ENCODE measurements at places on chromosomes 3 and 15.

DNA sequence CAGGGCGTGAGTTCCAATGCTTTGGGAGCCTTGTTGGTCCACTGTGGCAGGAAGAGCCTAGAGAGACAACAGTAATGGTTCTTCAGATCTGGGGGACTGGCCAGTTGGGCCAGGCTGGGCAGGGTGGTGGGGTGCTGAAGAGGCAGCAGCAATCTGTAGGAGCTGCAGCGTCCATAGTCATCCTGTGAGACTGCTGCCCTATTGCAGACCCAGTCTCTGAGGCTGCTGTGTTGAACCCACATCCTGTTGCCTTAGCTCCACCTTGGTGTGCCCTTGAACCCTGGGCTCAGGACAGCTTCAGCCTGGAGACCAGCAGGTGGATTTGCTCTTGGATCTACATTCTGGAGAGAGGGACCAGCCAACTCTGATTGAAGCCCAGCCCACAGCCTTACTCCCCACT is 23.6 kb upstream of the ETV5 start:
- DNase-seq = no peak

- DNase-seq = no peak
Observed at GRCh38 chr3:57091521-57092273, 31.2 kb downstream of the SPATA12 start.

- DNase-seq = no peak
Observed at GRCh38 chr3:15451216-15452113, 24.1 kb downstream of the EAF1 start.

GRCh38 chr3:182967218-182968204 is 12.8 kb downstream of the DCUN1D1 start:
- no peak for DNase-seq

GRCh38 chr15:92796161-92796611 is 103.9 kb upstream of the CHD2 start:
- DNase-seq = no peak

DNA sequence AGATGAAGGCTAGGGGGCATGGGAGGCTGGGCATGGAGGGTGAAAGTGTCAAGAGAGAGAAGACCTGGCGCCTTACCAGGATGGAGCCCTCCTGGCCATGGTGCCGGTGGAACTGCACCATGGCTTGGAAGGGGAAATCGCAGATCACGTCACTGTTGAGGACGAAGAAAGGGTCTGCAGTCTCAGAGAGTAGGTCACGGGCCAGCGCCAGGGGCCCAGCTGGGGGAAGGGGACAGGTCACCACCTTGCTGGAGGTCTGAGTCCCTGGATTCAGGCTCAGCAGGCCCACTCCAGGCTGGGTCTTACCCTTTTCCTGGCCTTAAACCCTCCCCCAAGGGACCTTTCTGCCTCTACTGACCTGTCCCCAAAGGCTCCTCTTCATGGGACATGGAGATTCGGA is 855 bp downstream of the GMPPB start:
- DNase-seq = peak; percentile 30

- no peak for DNase-seq
Observed at GRCh38 chr3:188721990-188722389, 449.8 kb upstream of the TPRG1 start.

- DNase-seq = no peak
Observed at GRCh38 chr3:166422556-166422955, 585.3 kb upstream of the BCHE start.

- no peak for DNase-seq
Observed at GRCh38 chr3:158847452-158847821, 45.6 kb downstream of the MFSD1 start.

GRCh38 chr15:91752081-91752785 is 101.3 kb upstream of the SLCO3A1 start:
- DNase-seq = no peak

DNA sequence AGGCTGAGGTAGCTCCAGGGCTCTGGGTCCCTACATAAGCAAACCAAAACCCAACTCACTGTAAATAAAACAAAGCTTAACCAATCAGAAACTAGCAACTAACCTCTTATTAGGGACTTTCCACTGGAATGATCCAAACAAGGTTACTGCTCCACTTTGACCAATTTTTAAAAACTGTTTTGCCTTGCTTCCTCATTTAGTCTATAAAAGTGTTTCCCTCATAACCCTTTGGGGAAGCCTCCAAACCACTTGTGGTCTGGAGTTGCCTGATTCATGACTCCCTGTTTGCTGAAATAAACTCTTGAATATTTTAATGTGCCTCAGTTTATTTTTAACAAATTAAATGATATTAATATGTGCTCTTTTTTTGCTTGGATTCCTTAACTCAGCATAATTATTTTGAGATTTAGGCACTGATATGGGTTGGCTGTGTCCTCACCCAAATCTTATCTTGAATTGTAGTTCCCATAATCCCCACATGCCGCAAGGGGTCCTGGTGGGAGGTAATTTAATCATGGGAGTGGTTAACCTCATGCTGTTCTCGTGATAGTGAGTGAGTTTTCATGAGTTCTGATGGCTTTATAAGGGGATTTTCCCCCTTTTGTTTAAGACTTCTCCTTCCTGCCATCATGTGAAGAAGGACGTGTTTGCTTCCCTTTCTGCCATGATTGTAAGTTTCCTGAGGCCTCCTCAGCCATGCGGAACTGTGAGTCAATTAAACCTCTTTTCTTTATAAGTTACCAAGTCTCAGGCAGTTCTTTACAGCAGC is 90.6 kb downstream of the CD200R1L start:
- no peak for DNase-seq

DNA sequence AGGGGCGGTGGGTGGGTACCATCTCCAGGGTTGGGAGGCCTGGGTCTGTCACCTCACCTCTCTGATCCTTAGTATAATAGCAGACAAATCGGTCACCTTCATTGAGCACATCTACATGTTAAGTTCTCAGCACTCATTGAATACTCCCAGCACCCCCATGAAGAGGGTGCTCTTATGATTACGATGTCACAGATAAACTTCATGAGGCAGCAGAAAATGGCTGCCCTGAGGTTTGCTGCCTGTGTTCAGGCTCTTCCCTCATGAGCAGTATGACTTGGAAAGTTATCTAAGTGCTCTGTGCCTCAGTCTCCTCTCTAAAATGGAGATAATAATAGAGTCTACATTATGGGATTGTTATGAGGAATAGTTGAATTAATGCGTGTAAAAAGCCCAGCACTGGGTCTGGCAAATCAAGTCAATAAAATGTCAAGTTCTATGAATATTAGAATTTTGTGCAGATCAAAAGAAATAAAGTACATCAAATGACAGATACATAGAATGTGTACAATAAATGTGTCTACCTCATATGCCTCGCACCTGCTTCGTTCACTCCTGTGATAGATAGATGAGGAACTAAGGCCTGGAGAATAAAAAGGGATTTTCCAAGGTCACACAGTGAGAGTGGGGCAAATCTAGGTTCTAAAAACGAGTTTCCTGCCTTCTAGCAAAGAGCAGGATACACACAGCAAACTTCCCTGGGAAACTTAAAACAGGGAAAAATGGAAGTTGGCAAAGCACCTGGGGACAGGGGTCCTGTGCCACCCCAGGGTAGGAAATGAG is 142.2 kb upstream of the MRPS22 start:
- no peak for DNase-seq

DNA sequence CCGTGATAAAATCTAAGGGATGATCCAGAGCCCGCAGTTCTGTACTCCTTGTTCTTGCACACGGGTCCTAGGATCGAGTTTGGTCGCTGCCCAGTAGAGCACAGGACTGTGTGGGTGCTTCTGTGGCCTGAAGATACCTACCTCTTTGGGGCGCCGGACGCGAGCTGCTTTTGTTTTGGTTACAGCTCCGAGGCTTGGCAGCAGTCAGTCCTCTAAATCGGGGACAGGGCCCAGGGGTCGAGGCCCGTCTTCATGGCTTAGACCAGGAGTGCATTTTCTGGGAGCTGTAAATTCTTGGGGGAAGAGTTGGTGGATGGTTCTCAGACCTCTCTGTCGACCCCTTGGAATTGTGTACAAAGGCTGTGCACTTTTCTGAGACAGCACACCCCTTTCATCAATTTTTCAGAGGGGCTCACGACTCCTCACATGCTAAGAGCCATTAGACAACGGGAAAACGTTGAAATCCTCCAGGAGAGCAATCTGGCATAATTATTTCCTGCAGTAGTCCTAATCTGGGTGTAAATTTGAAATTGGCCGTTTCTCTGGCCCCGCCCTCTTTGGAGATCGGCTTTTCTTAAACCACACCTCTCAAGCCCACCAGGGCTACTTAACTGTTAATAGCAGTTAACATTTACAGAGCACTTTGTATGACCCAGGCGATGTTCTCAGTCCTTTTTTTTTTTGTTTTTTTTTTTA is 928 bp downstream of the CEP97 start:
- peak; percentile 20 for DNase-seq

- no peak for DNase-seq
Observed at GRCh38 chr3:186255703-186256331, 106.2 kb downstream of the DGKG start.

GRCh38 chr3:47276558-47276957 is 6.0 kb downstream of the KIF9 start:
- no peak for DNase-seq

- DNase-seq = no peak
Observed at GRCh38 chr3:69288161-69288895, 97.6 kb downstream of the FRMD4B start.

- no peak for DNase-seq
Observed at GRCh38 chr3:1677576-1678156, 421.0 kb upstream of the CNTN4 start.

GRCh38 chr3:115517457-115518050 is 105.8 kb upstream of the GAP43 start:
- DNase-seq = no peak

- peak; percentile 58 for DNase-seq
Observed at GRCh38 chr3:170418422-170419398, at the start of gene CLDN11. CLDN11 (plus strand) TSS chr3:170418868; CDS start chr3:170419067, 199 bp downstream.

DNA sequence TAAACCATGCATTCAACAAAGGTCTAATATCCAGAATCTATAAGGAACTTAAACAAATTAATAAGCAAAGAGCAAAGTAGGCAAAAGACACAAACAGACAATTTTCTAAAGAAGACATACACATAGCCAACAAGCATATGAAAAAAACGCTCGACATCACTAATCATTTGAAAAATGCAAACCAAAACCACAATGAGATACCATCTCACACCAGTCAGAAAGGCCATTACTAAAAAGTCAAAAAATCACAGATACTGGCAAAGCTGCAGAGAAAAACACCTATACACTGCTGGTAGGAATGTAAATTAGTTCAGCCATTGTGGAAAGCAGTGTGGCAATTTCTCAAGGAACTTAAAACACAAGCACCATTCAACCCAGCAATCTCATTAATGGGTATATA is 53.8 kb downstream of the FSIP1 start:
- DNase-seq = no peak

- DNase-seq = peak; percentile 77
Observed at GRCh38 chr3:195003006-195003892, 267.7 kb downstream of the XXYLT1 start.

- DNase-seq = no peak
Observed at GRCh38 chr3:145798007-145798406, 363.0 kb downstream of the PLOD2 start.

DNA sequence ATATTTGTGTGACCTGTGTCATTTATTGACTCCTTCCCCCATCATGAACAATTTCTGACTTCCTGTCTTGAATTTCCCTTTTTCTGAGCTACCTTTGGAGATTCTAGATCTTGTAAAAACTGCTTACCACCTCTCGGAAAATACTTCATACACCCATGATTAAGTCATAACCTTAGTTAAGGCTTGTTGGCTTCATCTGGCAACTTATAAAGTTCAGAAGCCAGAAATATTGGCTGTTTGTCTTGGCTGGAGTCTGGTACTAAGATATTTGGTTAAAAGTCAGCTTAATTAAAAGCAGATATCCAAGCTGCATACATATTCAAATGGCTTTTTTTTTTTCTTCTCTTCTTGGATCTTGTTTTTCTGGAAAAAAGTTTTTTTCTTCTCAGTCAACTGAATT is 37.3 kb upstream of the B3GALNT1 start:
- DNase-seq = no peak

- no peak for DNase-seq
Observed at GRCh38 chr15:60118626-60119025, 114.5 kb downstream of the FOXB1 start.

- DNase-seq = no peak
Observed at GRCh38 chr15:70559265-70560239, 203.8 kb downstream of the UACA start.

- no peak for DNase-seq
Observed at GRCh38 chr15:51470512-51470911, 129.1 kb downstream of the GLDN start.

GRCh38 chr3:12288182-12289129 is at the start of gene PPARG:
PPARG (plus strand) TSS chr3:12289070; CDS start chr3:12379712, 90,642 bp downstream.
- DNase-seq = peak; percentile 38

GRCh38 chr3:177478170-177478867 is 281.0 kb upstream of the TBL1XR1 start:
- peak; percentile 32 for DNase-seq

DNA sequence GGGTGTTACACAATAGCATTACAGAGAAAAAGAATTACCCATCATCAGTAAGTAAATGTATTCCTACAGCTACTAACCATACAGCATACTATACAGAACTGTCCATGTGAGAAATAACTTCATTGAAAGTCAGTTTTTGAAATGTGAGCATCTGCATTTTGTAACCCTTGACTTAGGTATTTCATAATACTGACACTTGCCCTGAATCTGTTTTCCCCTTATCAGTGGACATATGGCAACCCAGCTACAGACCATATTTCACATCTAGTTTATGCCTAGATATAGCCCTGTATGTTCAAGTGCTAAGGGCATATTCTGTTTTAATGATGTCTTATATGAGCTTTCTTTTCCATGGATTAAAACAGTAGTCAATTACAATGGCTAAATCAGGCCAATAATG is 297.6 kb downstream of the TBC1D5 start:
- DNase-seq = no peak

- no peak for DNase-seq
Observed at GRCh38 chr15:27686369-27686768, 412.7 kb downstream of the OCA2 start.

GRCh38 chr3:11643201-11643603 is 513 bp downstream of the VGLL4 start:
- DNase-seq = peak; percentile 50

GRCh38 chr3:27138562-27138961 is 230.6 kb downstream of the NEK10 start:
- no peak for DNase-seq

GRCh38 chr15:40906991-40907802 is 12.9 kb downstream of the VPS18 start:
- no peak for DNase-seq

DNA sequence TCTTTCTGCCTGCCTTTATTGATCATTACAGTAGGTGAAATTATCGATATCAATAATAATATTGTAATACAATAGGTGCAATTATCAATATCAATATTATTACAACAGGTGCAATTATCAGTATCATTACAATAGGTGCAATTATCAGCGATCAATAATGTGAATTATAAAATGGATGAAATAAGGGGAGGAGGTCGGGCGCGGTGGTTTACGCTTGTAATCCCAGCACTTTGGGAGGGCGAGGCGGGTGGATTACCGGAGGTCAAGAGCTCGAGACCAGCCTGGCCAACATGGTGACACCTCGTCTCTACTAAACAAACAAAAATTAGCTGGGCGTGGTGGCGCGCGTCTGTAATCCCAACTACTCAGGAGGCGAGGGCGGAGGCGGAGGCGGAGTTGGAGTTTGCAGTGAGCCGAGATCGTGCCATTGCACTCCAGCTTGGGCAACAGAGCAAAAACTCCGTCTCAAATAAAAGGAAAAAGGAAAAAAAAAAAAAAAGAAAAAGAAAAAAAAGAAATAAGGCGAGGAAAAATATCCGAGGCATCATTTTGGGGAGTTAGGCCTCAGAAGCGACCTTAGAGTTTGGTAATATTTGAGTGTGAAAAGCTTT is 611 bp upstream of the BNIP2 start:
- peak; percentile 76 for DNase-seq

- no peak for DNase-seq
Observed at GRCh38 chr3:151974067-151974466, 100.6 kb downstream of the SUCNR1 start.

GRCh38 chr3:122258757-122259371 is 66.2 kb upstream of the CSTA start:
- no peak for DNase-seq
